Stimulated activated naive CD4-positive, alpha-beta T cell treated with Interleukin-2 at 50 U/mL for 16 hours (primary cell): ENCODE measurements at places on chromosomes 4 and X.

DNA sequence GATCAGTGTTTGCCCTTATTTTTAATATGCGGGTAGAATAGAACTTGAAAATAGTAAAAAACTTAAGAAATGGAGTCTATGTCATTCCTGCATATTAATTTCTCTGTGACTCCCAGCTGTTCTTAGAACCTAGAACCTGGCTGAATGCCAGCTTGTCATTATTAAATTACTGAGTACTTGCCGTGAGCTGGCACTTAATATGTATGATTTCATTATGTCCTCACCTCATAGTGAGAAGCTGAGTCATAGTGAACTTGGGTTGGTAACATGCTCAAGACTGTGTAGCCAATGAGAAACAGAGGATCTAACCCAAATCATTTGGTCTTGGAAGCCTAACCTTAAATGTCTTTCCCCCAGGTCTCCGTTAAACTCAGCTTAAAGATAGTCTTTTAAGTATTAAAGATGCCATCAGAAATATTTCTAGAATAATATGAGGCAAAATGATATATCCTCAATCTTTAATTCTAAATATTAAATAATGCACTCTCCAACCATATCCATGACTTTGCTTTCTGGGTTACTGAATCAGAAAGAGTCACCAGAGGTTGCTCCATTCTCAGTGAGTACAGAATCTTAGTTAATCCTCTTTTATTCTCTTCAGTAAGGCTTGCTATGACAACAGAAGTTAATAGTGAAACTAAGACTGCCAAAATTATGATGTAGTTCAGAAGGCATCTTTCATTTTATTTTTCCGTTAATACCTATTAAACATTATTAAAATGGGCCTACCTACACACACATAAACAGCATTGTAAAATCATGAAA, 58.6 kb upstream of the TLL1 start:
- DNase-seq: no peak

DNA sequence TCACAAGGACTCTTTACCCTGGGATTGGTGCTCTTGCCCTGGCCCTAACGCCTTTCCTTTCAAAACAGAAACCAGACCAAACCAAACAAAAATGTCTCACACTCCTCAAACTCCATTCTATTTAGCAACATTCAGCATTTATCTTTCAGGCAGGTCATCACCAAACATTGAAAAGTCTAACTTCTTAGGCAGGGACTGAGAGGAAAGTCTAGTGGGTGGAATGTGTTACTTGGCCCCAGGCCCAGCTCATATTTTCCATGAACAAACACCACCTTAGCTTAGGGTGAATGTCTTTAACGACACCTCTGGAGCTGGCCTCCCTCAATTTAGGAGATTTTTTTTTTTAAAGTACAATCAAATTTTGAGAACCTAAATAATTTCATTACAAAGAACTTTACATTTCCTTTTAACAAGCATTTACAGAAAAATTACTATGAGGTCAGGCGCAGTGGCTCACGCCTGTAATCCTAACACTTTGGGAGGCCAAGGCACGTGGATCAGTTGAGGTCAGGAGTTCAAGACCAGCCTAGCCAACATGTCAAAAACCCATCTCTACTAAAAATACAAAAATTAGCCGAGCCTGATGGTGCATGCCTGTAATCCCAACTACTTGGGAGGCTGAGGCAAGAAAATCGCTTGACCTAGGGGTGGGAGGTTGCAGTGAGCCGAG, 10.2 kb upstream of the N4BP2 start:
- no peak for DNase-seq

DNA sequence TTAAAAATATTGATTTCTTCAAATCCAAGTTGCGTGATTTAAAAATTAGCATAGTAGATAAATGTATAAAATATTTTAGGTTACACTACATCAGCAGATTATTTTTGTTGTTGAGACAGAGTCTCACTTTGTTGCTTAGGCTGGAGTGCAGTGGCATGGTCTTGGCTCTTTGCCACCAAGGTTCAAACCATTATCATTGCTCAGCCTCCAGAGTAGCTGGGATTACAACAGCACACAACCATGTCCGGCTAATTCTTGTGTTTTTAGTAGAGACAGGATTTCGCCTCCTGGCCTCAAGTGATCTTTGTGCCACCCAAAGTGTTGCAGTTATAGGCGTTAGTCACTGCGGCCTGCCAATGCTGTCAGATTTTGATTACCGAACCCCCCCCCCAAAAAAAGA, 1390.5 kb upstream of the TENM3 start:
- DNase-seq: no peak

GRCh38 chrX:67545036-67545821, 1.4 kb downstream of the AR start:
- DNase-seq: no peak

DNA sequence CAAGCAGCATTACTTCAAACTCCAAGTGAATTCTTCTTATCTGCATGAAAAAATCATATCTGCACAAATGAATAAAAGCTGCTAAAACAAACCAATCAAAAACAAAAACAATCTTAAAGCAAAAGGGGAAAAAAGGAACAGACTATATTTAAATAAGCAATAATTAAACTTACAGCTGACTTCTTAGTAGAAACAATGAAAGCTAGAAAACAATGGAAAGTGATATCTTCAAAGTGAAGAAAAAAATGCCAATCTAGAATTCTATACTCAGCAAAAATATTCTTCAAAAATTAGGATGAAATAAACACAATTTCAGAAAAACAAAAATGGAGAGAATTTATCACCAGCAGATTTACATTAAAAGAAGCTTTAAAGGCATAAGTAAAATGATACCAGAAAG, 20.0 kb downstream of the STBD1 start:
- DNase-seq: no peak

DNA sequence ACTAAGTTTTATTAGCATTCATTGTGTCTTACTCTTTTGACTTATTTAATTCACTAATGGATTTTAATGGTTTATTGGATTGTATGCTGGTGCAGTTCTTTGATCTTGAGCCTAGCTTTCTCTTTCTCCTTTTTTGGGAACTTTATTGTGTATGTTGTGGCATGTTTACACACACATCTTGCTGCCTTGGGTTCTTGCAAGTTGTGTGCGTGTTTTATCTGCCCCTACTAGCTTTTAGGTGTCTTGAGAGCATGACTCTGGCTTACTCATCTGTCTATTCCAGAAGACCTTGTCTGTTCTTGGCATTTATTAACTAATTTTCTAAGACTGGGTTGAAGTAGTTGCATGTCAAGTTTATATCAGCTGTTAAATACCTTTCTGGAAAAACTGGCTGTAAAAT, 2.7 kb downstream of the TMEM165 start:
- no peak for DNase-seq

DNA sequence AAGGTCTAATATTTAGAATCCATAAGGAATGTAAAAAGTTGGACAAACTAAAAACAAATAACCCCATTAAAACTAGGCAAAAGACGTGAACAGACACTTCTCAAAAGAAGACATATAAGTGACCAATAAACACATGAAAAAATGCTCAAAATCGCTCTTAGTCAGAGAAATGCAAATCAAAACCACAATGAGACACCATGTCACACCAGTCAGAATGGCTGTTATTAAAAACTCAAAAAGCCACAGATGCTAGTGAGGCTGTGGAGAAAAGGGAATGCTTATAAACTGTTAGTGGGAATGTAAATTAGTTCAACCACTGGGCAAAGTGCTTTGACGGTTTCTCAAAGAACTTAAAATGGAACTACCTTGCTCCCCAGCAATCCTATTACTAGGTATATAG, 674.3 kb upstream of the MAGEB2 start:
- no peak for DNase-seq

GRCh38 chr4:37476691-37477090, 209.5 kb downstream of the RELL1 start:
- DNase-seq: no peak
